ENCODE measurements at places on chromosomes 16 and 17.

GRCh38 chr16:85446951-85447692 lies 166.0 kb upstream of the GSE1 start:
- DNase-seq, result no peak

DNA sequence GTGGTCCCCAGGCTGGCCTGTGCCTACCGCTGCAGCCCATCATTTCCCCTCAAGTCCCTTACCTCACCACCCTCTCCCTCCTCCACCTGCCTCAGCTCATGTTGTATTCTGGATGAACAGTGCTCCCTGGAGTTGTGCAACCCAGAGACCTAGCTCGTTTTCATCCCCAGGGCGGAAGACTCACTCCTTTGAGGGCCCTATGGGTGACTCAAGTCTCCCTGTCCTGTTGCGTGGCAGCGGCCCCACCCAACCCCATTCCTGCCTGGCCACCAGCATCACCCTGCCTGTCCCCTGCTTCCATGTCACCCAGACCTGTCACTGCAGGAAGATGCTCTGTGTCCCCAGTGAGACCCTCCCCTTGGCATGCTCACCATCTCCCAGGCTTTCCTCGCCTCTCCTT lies 3.3 kb downstream of the ALOX12B start:
- no peak for DNase-seq

DNA sequence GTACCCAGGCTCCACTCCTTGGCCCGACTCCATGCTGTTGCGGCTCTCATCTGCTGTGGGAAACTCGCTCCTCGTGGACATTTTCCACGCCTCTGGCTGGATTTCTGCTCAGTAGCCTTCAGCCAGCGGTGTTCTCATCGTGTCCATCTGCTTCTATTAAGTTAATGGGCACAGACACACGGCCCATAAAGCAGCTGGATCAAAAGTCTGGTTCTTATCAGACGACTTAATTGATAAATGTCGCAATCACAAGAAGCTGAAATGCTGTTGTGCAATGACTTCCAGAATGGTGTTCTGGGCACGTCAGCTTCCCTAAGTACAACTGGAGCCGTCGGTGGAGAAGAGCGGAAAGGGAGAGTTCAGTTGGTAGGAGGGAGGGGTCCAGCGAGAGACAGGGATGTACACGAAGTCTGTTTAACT lies 211.7 kb upstream of the CHMP6 start:
- DNase-seq, result no peak

GRCh38 chr17:77503293-77503655 lies 362.5 kb downstream of the SEC14L1 start:
- DNase-seq, result no peak

GRCh38 chr16:85819245-85819644 lies 19.8 kb downstream of the COX4I1 start:
- peak; percentile 50 for DNase-seq

DNA sequence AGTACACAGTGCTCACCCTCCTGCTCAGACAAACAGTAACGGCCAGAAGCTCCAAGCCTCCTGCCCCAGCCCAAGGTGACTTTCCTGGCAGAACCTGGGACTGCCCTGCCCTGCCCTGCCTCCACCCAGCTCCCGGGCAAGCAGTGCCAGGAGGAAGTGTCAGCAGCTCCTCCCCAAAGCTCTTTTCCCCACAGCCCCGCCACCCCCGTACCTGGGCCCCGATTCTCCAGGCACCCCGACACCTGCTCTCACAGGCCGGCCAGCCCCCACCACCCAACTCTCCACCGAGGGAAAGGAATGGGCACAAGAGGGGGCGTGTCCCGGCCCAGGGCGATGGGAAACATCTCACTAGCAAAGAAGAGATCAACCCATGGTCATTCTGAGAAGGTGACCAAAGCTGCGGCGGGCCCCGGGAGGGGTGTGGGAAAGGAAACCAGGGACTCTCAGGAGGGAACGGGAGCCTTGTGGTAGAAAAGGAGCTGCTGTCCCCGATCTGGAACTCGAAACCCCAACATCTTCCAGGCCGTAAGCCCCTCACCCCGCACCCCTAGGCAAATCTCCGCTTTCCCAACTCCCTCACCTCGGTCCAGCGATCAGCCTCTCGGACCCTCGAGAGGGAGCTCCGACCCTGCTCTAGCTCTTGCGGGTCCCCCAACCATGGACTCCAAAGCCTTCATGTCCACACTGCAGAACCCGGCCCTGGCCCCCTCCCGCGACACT lies 1.2 kb downstream of the BCAR1 start:
- no peak for DNase-seq

- DNase-seq, result no peak
These were observed 721 bp downstream of the TBCD start for GRCh38 chr17:82752371-82753200.

- DNase-seq, result no peak
These were observed 17.7 kb downstream of the KSR1 start for GRCh38 chr17:27473748-27474609.

GRCh38 chr17:28599311-28600184 lies 723 bp upstream of the SPAG5 start:
- DNase-seq, result peak; percentile 60

DNA sequence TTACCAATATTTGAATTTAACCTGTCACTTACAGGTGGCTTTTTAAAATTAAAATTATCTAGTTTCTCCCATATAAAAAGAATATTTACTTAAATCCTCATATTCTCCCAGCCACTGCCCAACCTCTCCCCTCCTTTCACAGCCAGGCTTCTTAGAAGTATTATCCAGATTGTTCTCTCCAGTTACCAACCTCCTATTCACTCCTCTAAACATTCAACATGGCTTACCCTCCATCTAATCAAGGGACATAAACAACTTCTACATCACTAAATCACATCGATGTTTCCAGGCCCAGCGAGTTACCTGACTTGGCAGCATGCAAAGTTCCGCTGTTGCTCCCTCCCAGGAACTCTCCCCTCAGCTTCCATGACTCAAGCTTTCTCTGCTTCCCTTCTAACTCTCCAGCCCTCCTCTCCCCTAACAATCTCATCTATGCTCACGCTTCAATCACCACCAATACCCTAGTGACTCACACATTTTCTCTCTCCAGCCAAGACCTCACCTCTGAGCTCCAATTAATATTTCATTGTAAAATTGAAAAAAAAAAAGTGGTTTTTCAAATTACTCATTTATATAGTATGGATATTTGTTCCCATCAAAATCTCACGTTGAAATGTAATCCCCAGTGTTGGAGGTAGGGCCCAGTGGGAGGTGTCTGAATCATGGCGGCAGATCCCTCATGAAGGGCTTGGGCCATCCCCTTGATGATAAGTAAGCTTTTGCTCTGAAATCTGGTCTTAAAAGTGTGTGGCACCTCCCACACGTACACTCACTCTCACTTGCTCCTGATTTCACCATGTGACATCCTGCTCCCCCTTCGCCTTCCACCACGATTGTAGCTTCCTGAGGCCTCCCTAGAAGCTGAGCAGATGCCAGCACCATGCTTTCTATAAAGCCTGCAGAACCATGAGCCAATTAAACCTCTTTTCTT lies 88.5 kb downstream of the HELZ start:
- peak; percentile 76 for DNase-seq

Measured in astrocyte of the cerebellum (primary cell).